ENCODE measurements at places on chromosomes 1 and 21.

DNA sequence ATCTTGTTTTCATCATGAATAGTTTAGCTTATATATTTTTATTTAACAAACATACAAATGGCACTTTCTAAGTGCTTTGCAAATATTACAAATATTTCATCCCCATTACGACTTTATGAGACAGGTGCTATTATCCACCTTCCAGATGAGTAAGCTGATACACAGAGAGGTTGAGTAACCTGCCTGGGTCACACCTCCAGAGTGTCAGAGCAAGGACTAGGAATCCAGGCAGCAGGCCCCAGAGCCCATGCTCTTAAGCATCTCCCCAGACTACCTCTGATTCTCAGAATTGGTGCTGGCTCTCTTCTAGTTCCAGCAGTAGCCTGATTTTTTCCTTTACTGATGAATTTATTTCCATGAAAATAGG is 40.0 kb downstream of the EPHB2 start:
- no peaks in the 10 kb centered on the region for H3K36me3 ChIP-seq
- H3K27me3 ChIP-seq, result peaks cover 13% of the 10 kb centered on the region
- no peak overlapping the region for H3K27ac ChIP-seq
- H3K4me1 ChIP-seq, result no peaks in the 10 kb centered on the region
- H3K4me3 ChIP-seq, result no peak overlapping the region
- DNase-seq, result no peak

- H3K4me3 ChIP-seq, result peak overlapping the region; percentile 62
- H3K4me1 ChIP-seq, result peaks cover 38% of the 10 kb centered on the region
- no peaks in the 10 kb centered on the region for H3K27me3 ChIP-seq
- H3K36me3 ChIP-seq, result peaks cover 18% of the 10 kb centered on the region
- H3K27ac ChIP-seq, result peak overlapping the region; percentile 99
- DNase-seq, result peak; percentile 66
These were observed 19.0 kb downstream of the THEMIS2 start for GRCh38 chr1:27891196-27891889.

GRCh38 chr1:88179943-88180342 is 504.1 kb upstream of the PKN2 start:
- H3K27me3 ChIP-seq, result no peaks in the 10 kb centered on the region
- no peak overlapping the region for H3K27ac ChIP-seq
- no peaks in the 10 kb centered on the region for H3K36me3 ChIP-seq
- DNase-seq, result no peak
- no peak overlapping the region for H3K4me3 ChIP-seq

- H3K4me3 ChIP-seq, result no peak overlapping the region
- H3K36me3 ChIP-seq, result peaks cover 6% of the 10 kb centered on the region
These were observed 5.2 kb upstream of the ZNF678 start for GRCh38 chr1:227557962-227558725.

- peaks cover 13% of the 10 kb centered on the region for H3K27me3 ChIP-seq
- H3K27ac ChIP-seq, result no peak overlapping the region
- no peak overlapping the region for H3K4me3 ChIP-seq
- no peaks in the 10 kb centered on the region for H3K36me3 ChIP-seq
These were observed 39.4 kb downstream of the IGFN1 start for GRCh38 chr1:201229771-201230635.

DNA sequence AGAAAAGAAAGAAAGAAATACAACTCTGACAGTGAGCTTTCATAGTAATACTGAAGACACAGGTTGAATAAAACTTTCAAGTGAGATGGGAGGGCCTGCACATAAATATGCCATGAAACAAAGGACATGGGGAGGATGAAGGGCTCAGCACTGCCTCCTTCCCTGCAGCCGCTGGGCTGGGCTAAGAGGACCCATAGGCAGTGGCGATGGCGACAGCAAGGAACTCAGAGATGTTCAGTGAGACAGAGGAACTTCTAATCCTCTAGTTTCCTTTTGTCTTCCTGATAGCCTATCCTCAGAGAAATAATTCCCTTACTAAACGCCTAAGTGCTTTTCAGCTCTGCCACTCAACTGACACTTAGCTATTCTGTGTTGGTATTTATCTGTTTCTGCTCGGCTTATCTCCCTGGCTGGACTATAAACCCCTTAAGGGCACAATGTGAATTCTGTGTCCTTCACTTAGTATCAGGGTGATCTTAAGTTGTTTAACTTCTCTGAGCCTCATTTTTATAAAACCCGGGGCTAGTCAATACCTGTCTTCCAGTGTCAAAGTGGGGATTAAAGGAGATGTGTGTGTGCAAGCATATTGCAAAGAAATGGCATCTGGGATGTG is 24.4 kb upstream of the IER5 start:
- H3K4me1 ChIP-seq, result peaks cover 21% of the 10 kb centered on the region
- H3K27me3 ChIP-seq, result no peaks in the 10 kb centered on the region
- no peak overlapping the region for H3K4me3 ChIP-seq
- DNase-seq, result no peak

- no peaks in the 10 kb centered on the region for H3K4me1 ChIP-seq
- no peaks in the 10 kb centered on the region for H3K36me3 ChIP-seq
- H3K27me3 ChIP-seq, result peaks cover 6% of the 10 kb centered on the region
- DNase-seq, result no peak
- H3K4me3 ChIP-seq, result no peak overlapping the region
These were observed 160.7 kb downstream of the HHIPL2 start for GRCh38 chr1:222387007-222387814.

GRCh38 chr1:2295526-2295925 is 67.4 kb downstream of the SKI start:
- H3K4me3 ChIP-seq, result no peak overlapping the region
- H3K27ac ChIP-seq, result no peak overlapping the region
- H3K4me1 ChIP-seq, result peaks cover 37% of the 10 kb centered on the region

DNA sequence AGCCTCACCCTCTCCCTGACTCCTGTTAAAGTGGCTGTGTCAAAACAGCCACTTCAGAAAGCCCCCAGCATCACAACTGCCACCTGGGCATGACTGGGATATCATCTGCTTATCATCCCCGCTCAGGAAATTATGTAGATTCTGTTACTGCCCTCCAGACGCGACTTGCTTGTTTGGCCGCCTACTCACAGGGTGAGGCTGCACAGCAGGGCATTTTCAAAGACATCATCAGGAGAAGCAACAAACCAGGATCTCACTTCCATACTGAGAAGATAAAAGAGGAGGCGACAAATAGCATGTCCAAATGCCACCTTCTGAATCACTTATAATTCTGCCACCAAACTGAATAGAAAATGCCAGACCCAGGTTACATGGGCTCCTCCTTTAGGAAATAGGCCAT is 94.8 kb downstream of the MIS18A start:
- DNase-seq, result no peak
- H3K27me3 ChIP-seq, result peaks cover 20% of the 10 kb centered on the region
- H3K4me3 ChIP-seq, result no peak overlapping the region
- peaks cover 2% of the 10 kb centered on the region for H3K36me3 ChIP-seq

DNA sequence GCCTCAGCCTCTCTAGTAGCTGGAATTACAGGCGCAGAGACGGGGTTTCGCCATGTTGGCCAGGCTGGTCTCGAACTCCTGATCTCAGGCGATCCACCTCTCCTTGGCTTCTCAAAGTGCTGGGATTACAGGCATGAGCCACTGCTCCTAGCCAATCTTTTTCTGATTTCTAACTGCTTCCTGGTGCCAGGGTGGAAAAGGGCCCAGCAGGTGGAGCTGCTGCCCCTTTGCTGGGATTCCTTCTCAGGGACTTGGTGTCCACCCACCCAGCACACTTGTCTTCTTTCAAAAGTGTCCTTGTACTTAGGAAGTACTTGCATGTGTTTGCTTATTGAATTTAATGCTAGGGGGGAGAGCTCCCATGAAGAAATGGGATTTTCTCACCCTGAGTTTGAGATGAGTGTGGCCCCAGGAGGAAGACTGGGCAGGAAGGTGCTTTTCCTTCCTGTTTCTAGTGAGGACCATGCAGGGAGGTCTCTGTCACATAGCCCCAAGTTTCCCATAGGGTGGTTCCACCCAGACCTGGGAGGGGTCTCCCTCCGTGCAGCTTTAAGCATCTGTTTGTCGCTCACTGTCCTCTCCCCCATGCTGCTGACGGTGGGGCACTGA is 14.2 kb downstream of the UTP11 start:
- DNase-seq, result no peak
- H3K36me3 ChIP-seq, result peaks cover 26% of the 10 kb centered on the region
- peaks cover 2% of the 10 kb centered on the region for H3K27me3 ChIP-seq
- no peak overlapping the region for H3K4me3 ChIP-seq

GRCh38 chr1:41528726-41529605 is 44.5 kb upstream of the EDN2 start:
- H3K4me1 ChIP-seq, result peaks cover 51% of the 10 kb centered on the region
- no peak for DNase-seq
- peaks cover 16% of the 10 kb centered on the region for H3K36me3 ChIP-seq
- no peaks in the 10 kb centered on the region for H3K27me3 ChIP-seq

DNA sequence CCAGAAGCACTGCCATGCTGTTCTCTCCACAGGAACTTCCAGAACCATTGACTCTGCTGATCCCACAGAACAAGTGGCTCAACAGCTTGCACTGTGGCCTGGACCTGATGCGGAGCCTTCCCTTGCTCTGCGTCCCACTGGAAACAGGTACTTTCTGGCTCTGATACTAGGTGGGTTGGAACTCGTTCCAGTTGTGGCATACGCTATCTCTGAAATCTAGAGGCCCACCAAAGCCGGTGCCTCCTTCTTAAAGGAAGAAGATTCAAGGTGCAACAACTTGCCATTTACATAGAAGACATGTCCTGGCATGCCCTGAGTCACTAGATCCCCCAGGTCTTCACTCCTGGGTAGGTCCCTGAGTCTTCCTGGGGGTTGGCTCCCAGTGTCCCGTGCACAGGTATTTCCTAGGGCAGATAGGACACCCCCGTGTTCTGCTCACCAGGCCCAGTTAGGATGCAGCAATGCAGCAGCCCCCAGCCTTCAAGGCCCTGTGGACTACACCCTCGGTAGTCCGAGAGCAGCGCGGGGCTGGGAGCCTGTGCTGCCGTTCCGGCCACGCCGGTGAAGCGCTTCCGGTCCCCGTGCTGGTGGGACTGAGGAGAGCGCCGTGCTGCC is 10.8 kb upstream of the PCBP3 start:
- no peak overlapping the region for H3K4me3 ChIP-seq
- no peak for DNase-seq
- H3K27me3 ChIP-seq, result peaks cover 5% of the 10 kb centered on the region
- no peaks in the 10 kb centered on the region for H3K36me3 ChIP-seq

Data from memory B cell (primary cell).